ENCODE measurements at places on chromosomes 11 and 22.

DNA sequence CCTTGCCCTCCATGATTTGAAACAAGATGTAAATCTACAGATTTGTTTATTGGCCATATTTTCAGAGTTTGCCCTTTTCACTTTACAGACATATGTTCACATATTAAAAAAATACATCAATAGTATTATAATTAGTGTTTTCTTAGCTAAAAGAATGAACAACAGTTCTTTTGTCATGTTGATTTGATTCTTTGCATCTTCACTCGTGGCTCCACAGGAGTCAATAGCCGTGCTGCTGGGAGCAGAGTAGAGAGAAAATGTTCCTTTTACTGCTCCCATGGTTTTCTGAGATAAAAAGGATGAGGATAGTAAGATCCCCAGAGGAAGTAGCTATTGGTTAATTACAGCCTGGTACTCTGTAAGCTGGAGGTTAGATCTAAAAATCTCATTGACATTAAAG lies 151.2 kb downstream of the PGR start:
- DNase-seq: no peak

DNA sequence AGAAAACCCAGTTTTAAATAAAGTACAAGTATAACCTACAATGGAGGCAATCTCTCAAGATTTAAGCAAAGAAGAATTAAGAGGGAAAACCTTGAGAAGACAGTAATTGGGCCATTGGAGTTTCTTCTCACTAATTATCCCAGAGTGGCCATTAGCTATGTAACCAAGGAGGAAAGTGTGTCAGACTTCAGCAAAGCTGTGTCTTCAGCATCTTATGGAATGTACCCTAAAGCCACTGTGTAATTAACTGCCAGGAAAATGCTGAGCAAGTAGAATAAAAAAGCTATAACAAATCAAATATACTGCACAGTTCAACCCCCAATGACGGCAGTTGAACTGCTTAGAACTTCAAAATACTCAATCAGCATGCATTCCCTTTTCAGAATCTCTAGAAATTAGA lies 261.6 kb downstream of the TTC28 start:
- no peak for DNase-seq

GRCh38 chr22:38017272-38017920 lies 33.0 kb upstream of the SOX10 start:
- DNase-seq: no peak

DNA sequence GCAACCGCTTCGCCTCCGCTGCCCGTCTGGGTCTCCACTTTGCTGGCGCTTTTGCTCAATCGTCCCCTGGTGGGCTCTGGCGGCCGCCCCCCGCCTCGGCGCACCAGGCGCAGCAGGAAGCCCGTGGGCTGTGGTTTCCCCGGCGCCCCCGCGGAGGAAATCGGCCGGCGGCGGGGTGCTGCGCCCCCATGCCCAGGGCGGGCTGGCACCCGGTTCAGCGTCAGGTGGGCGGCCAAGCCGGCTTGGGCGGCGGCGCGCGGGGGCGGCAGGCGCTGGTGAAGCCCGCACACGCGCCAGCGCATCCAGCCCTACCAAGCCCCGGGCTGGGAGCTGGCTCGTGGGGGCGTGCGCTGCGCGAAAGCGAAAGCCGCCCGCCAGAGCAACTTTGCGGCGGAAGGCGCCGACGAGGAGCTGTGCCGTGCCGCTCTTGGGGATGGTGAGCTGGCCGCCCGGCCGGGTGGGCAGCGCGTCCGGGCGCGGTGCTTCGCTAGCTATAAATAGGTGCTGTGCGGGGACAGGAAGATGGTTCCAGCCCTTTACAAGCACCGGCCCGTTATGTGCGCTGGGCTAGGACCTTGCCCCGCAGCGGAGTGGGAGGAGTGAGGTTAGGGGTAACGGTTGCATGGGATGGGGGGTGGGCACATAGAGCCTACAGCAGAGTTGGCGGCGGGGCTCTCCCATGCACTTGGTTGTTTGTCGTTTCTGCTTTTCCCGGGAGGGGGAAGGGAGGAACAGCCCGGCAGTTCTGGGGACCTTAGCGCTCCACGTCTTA lies 25.0 kb upstream of the SUSD2 start:
- peak; percentile 30 for DNase-seq

DNA sequence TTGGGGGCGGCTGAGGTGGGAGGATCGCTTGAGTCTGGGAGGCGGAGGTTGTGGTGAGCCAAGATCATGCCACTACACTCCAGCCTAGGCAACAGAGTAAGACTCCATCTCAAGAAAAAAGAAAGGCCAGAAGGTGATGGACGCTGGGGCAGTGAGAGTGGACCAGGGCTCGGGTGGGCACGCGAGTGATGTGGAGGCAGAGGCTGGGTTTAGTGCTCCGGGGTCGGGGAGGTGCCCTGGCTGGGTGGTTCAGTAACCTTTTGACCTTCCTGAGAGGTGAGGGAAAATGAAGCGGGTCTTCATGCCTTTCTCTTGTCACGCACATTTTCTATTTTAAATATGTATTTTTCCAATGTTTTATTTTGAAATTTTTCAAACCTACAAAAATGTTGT lies 45.1 kb downstream of the ST14 start:
- DNase-seq: no peak

GRCh38 chr11:8886322-8886721 lies 24.7 kb upstream of the AKIP1 start:
- DNase-seq: no peak

DNA sequence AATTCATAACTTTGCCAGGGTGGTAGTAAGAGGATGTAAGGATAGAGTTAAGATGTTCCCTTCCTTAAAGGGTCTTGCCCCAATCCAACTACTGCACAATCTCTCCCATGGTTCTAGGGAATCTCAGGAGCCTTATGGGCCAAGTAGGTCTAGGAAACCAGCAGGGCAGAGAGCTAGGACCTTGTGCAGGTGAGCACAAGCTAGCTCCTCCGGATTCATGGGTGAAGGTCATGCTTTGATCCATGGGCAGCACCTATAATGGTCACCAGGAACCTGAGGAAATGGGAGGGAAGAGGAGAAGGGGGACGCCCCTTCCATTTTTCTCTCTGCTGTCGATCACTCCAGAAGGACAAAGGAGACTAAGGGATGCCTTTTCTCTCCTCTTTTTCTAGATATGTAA lies 16.8 kb downstream of the KCNJ11 start:
- DNase-seq: no peak

- no peak for DNase-seq
These were observed 40.2 kb upstream of the BDNF start for GRCh38 chr11:27740362-27741013.

DNA sequence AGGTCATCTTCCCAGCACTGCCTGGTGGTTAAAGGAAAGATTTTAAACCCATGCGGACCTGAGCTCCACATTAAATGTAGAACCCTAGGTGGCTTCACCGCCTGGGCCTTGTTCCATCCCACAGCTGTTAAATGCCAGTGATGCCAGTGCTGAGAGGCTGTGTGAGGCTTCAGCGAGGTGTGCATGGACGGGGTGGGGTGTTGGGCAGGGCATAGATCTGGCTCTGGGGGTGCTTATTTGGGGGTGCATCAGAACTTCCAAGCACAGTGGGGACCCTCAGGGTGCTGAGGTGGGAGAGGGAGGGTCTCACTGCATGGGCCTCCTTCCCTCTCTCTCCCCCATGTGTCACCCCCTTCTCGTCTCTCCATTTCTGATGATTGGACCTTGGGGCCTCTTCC lies 90.1 kb upstream of the B3GAT1 start:
- DNase-seq: no peak

- DNase-seq: no peak
These were observed 2.6 kb downstream of the PGAP2 start for GRCh38 chr11:3810951-3811350.

DNA sequence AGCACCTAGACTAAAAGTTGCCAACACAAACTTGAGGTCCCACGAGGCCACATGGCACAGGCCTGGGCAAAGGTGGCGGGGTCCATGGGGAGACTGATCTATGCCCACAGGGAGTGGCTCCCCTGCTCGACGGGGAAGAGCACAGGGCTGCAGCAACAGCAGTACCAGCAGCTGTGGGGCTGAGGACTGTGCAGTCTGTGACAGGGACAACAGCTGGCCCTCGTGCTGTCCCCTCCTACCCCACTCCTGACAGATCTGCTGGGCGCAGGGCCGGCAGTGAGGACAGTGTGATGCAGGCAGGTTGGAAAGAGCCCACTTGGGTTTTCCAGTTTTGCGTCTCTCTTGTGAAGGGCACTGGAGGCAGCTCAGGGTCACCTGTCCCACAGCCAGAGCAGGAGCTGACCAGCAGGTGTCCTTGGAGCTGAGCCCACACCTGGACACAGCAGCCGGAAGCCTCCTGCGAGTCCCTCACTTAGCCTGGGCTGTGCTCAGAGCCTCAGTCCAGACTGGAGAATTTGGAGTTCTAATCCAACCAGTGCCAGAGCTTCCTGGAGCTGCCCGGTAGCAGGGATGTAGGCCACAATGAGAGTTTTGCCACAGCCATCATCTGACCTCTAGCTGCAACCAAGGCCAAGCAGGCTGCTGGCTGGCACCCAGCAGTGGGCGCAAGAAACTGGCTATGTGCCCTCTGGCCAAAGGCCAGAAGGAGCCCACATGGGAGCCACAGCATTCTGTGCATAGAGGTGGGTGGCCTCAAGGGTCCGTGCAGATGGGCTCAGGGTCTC lies 3.6 kb upstream of the GAS2L1 start:
- DNase-seq: no peak

GRCh38 chr11:1411301-1411700 lies 21.6 kb downstream of the BRSK2 start:
- no peak for DNase-seq

- DNase-seq: peak; percentile 20
These were observed 1.1 kb downstream of the APLP2 start for GRCh38 chr11:130070846-130071200.

DNA sequence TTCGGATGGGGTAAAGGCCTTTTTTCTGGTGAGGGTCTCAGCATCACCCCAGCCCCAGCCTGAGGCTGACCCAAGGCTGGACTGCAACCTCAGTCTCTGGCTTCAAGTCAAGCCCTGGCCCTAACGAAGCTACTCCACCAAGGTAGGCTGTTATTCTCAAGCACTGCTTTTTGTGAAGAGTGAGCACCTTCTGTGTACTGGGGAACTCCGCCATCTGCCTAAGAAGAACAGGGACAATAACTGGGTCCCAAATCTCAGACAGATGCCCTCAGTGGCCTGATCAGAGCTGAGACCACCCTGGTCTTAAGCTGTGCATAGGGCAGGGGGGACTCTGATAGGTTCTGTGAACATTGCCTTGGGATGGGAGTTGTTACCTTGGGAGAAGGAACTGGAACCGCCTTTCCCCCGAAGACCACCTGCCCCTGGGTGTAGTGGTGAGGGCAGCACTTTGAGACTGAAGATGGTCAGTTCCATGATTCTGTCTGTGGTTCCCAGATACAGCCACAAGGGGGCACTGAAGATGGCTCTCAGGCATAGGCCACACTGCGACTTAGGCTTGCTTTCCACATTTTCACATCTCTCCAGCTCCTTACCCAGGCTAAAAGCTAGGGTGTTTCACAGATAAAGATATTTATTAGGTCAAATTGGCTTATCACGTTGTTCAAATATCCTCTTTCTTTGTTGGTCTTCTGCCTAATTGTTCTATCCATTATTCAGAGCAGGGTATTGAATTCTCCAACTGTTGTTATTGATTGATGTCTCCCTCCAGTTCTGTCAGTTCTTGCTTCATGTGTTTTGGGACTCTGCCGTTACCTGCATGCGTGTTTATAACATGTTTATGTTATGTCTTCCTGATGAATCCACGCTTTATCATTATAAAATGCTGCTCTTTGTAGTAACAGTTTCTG lies 11.8 kb upstream of the UVRAG start:
- DNase-seq: peak; percentile 67

GRCh38 chr11:1358286-1358685 lies 31.4 kb upstream of the BRSK2 start:
- DNase-seq: no peak

- no peak for DNase-seq
These were observed 69.0 kb upstream of the SYT13 start for GRCh38 chr11:45354976-45355705.

DNA sequence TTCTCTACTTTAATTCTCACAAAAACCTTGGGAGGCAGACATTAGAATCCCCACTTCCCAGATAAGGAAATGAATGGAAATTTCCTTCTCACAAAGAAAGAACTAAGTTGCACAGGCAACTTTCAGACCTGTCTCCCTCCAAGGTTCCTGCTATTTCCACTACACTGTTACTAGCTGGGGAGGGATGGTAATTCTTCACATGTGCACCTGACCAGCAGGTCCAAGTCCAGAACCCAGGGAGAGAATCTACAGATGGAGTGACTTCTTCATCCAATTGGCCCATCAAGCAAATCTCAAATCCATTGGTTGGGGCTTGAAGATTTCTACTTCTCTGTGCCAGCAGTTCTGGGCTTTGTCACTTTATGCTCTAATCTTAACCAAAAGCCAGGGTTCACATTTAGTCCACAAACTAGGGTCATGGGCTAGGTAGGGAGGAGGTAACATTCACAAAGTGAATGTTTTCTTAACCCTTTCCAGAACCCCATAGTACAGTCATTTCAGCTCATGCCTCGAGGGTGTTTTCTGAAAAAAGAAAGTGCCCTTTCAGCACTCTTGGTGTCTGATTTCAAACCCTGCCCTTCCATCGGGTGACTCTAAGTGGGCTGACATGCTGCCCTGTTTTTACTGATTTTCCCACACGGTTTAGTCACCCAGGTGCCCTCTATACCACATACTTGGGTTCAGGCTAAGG lies 2.7 kb downstream of the POU2AF1 start:
- DNase-seq: no peak

DNA sequence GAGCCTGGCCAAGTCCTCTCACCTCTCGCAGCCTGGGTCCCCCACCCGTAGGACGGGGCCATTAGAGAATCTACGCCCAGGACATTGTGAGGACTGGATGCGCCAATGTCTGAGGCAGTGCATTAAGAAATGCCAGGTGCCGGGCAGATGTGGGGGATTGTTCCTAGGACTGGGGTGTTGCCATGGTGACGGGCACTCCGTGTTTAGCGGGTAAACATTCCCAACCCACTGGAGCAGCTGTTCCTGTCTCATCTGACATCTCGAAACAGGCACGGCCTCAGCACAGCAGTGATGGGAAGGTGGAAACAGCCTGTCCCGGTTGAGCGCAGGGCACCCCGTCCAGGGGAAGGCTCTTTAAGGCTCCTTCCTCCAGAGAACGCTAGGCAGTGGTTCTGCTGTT lies 99.6 kb upstream of the RTL6 start:
- DNase-seq: no peak

DNA sequence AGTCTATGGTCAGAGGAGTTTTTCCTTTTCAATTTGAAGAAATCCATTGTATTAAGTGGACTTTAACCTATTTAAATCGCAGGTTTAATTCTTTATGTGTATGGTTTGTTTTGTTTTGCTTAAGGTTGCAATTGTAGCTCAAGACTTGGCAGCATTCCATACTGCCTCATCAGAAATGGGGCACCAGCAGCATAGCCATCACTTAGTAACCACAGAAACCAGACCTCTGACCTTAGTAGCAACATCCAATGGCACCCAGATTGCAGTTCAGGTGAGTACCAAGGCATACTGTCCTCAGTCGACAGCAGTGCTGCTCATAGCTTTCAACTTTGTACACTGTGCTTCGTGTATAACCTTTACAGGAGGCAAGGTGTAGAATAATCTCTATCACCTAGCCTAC lies 48.4 kb upstream of the WEE1 start:
- DNase-seq: no peak

GRCh38 chr22:17780116-17780740 lies 6.0 kb upstream of the BID start:
- no peak for DNase-seq

- DNase-seq: no peak
These were observed 29.1 kb upstream of the LMO2 start for GRCh38 chr11:33920838-33921613.

GRCh38 chr11:36053862-36054261 lies 110.0 kb downstream of the LDLRAD3 start:
- DNase-seq: no peak

GRCh38 chr22:20866736-20867135 lies 7.9 kb downstream of the SNAP29 start:
- no peak for DNase-seq
